CD4-positive, alpha-beta T cell treated with Interleukin-15 for 4 hours (primary cell): ENCODE measurements at places on chromosomes 16 and 17.

- DNase-seq: no peak
Observed at GRCh38 chr16:57482845-57483545, 3.3 kb downstream of the DOK4 start.

DNA sequence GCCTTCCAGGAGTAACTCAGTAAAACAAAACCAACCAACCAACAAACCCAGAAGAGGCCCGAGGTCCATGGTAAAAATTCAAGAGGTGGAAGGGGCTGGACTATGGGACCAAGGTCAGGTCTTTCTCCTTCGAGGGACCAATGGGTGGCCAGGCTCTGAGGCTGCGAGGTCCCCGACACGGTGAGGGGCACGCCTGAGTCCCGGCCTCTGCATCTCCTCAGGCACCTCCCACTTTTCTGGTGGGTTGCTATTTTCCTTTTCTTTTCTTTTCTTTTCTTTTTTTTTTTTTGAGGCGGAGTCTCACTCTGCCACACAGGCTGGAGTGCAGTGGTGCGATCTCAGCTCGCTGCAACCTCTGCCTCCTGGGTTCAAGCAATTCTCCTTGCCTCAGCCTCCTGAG is 18.0 kb downstream of the CD7 start:
- no peak for DNase-seq

DNA sequence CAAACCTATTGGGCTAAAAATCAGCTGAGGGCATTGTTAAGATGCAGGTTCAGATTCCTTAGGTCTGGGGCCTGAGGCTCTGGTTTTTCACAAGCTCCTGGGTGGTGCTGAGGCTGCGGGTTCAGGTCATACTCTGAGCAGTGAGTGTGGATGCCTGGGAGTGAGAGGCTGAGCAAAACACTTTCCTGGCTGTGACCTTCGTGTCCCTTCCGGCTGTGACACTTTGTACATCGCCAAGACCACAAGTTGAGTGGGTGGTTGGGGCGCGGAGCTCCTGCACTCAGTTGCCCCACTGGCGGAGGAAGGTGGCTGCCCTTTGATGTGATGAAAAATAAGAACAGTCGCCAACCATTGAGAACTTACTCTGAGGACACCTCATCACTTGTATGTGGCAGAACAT is 24.8 kb downstream of the CCR7 start:
- peak; percentile 55 for DNase-seq

DNA sequence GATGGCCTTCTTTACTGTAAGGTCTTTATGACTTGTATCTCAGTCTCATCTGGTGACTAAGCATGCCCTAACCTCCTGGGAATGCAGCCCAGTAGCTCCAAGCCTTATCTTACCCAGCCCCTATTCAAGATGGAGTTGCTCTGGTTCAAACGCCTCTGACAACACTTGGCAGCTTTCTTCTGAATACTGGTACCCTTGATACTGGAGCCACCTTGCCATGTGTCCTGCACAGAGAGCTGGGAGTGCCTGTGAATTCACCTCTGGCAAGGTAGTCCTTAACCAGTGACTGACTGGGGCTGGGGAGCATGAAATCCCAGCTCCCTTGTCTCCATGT is 17.2 kb downstream of the NUDT7 start:
- DNase-seq: no peak

- DNase-seq: no peak
Observed at GRCh38 chr17:17815062-17815406, 21.8 kb downstream of the SREBF1 start.

GRCh38 chr17:3959295-3959899 is 4.8 kb downstream of the ATP2A3 start:
- DNase-seq: no peak

DNA sequence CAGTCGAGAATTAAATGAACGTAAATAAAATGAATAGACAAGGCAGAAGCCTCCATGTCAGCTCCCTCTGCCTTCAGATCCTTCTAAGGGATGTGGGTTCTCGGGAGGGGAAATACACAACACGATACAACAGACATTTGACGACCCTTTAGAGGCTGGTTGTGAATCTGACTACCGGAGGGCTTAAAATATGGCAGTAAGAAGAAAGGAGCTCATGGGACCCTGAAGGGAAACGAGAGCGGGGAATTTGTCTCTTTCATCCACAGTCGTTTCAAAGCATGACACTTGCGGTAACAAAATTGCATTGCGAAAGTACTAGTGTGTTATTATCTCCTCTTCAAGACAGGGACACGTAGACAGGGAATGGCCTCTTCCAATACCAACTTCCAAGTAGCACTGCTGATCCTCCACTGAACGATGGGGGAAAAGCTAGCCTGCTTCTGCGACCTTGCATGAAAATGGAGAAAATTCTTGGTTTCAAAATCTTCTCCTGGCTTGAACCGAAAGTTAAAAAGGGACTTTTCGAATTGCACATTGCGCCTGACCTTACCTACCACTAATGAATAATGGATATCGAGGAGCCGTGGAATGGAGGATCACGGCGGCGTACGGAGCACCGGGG is 1.2 kb upstream of the TNRC6C start:
- no peak for DNase-seq

DNA sequence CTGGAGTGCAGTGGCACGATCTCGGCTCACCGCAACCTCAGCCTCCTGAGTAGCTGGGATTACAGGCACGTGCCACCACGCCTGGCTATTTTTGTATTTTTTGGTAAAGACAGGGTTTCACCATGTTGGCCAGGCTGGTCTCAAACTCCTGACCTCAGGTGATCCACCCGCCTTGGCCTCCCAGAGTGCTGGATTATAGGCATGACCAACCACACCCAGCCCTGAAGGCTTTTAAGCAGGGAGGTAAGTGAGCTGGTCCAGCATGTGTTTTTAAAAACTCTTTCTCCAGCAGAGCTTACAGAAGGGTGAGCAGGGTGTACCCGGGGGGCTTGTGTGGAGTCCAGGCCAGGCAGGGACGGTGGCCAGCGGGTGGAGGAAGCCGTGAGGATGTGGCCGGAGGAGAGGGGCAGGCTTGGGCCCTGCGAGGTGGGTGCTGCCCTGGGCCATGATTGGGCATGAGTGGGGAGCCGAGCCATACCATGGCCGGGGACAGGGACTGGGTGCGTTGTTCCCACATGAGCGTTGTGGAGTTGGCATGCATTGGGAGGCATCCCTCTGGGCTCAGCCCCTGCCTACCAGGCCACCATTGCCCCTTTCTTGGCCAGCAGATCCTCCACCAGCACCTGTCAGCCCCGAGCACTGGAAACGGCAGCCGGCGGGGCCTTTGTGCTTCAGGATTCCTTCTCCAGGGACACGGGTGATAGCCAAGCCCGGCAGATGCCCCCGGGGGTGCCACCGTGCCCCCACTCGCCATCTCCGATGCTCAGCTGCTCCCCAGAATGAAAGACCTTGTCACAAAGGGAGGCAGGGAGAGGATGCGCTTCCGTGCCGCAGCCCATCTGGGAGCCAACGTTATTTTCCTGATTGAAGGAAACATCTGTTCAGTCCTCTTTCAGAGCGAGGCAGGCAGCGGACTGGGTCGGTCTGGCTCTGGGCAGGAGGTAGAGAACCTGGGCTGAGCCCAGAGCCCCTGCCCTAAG is 64.5 kb downstream of the RAI1 start:
- no peak for DNase-seq

- no peak for DNase-seq
Observed at GRCh38 chr16:10878644-10879501, 1.9 kb downstream of the CIITA start.

DNA sequence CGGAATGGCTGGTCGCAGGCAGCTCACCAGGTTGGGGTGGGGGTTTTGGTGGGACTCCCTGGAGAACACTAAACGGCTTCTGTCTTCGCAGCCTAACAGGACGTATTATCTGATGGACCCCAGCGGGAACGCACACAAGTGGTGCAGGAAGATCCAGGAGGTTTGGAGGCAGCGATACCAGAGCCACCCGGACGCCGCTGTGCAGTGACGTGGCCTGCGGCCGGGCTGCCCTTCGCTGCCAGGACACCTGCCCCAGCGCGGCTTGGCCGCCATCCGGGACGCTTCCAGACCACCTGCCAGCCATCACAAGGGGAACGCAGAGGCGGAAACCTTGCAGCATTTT is 59.7 kb downstream of the PDPK1 start:
- DNase-seq: no peak

DNA sequence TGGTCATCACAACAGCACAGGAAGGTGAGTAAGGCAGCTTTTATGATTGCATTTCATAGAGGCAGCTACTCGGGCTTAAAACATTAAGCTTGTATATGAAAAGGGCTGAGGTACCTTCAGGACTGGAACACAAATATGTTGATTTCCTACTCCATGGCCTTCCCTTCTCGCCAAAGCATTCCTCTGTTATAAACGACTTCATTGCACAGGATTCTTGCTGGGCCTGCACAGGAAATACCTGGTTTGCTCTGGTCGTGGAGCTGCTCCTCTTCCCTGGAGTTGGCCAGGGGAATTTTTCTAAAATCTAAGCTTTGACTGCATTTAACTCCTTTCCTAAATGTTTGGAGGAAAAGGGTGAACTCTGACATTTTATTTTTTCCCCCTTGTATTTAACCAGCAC is 49.0 kb downstream of the CHD9 start:
- no peak for DNase-seq

GRCh38 chr16:31187808-31188189 is 7.9 kb downstream of the FUS start:
- no peak for DNase-seq

DNA sequence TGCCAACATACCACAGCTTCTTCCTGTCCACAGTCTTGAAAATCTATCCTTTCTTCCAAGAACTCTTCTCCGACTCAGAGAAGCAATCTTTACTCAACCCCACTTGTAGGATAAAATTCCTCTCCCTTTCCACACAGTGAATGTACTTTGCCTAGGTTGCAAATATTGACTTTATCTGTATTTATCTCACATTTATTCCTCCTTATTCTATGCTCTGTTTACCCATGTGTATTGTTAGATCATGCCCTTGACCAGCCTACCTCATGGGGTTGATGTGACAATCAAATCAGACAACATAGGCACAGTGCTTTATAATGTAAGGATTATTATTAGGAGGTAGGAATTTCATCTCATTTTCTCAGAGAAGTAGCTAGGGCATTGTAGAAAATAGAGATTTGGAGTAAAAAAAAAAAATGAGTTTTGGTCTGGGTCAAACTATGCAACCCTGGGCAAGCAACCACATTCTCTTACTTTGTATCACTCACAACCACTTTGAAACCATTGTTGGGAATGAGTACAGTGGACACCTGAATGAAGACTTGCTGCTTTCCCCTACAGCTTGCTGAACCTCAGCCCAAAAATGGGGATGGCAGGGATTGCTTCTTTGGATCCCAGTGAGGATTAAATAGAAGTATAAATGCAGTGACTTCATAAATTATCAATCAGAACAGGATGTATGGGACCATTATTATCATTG is 9.1 kb upstream of the SLC35B1 start:
- DNase-seq: no peak

- no peak for DNase-seq
Observed at GRCh38 chr16:66858740-66859396, 14.7 kb downstream of the CA7 start.

GRCh38 chr17:39549747-39550573 is 57.8 kb downstream of the NEUROD2 start:
- no peak for DNase-seq

- no peak for DNase-seq
Observed at GRCh38 chr16:58459344-58460218, 40.4 kb upstream of the NDRG4 start.

DNA sequence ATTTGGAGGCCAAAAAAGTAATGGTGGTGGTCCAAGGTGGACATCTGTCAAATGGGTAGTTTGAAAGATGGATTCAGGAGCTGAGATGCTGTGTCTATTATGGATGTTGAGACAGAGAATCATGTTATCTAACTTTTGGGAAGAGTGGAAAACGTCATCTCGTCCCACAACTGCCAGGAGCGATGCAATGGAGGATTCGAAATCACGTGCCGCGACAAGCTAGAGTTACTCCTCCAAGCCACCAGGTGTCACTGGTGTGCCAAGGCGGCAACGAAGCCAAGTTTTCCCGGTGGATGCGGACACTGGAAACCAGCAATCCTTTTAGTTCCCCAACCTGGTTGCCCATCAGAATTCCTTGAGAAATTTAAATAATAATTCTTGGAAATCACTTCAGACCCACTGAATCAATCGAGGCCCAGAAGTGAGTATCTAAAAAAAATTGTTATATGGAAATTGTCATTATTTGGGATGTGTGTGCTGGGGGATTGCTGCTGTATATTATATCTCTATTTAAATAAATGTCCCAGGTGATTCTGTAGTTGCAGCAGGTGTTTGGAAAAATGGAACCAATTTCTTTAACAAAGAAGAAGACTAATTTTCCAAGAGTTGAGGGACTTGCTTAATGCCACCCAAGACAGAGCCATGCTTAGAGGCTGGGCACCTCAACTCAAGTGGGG is 206.1 kb downstream of the HAPSTR1 start:
- DNase-seq: no peak

DNA sequence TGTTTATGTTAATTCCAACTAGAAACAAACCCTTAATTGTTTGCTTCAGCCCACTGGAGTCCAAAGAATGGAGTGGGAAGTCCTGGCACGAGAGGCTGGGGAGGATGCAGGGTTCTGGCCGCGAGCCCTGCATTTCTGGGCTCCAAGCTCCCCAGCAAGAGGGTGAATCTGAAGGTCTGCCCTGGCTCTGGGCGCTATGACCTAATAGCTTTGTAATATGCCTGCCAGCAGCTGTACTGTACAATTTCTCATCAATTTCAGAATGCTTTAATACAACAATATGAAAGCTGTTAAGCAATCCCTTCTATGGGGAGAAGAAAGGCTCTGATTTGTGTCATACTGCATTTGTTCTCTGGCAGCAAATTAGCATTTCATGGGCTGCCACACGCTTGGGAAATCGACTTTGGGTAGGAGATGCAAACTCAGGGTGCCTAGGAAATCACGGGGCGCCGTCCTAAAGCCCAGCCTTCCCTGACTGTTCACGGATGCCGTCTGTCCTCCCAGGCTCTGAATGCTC is 43.8 kb downstream of the NDEL1 start:
- DNase-seq: no peak

DNA sequence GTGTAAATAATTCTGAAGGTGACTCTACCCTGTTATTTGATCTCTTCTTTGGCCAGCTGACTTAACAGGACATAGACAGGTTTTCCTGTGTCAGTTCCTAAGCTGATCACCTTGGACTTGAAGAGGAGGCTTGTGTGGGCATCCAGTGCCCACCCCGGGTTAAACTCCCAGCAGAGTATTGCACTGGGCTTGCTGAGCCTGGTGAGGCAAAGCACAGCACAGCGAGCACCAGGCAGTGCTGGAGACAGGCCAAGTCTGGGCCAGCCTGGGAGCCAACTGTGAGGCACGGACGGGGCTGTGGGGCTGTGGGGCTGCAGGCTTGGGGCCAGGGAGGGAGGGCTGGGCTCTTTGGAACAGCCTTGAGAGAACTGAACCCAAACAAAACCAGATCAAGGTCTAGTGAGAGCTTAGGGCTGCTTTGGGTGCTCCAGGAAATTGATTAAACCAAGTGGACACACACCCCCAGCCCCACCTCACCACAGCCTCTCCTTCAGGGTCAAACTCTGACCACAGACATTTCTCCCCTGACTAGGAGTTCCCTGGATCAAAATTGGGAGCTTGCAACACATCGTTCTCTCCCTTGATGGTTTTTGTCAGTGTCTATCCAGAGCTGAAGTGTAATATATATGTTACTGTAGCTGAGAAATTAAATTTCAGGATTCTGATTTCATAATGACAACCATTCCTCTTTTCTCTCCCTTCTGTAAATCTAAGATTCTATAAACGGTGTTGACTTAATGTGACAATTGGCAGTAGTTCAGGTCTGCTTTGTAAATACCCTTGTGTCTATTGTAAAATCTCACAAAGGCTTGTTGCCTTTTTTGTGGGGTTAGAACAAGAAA is 5.1 kb downstream of the STH start:
- no peak for DNase-seq

GRCh38 chr17:32926183-32926582 is 1.8 kb upstream of the TMEM98 start:
- no peak for DNase-seq
